ENCODE measurements at places on chromosomes 3 and 15.

- DNase-seq, result no peak
Observed at GRCh38 chr3:71721651-71722157, 3.5 kb downstream of the EIF4E3 start.

DNA sequence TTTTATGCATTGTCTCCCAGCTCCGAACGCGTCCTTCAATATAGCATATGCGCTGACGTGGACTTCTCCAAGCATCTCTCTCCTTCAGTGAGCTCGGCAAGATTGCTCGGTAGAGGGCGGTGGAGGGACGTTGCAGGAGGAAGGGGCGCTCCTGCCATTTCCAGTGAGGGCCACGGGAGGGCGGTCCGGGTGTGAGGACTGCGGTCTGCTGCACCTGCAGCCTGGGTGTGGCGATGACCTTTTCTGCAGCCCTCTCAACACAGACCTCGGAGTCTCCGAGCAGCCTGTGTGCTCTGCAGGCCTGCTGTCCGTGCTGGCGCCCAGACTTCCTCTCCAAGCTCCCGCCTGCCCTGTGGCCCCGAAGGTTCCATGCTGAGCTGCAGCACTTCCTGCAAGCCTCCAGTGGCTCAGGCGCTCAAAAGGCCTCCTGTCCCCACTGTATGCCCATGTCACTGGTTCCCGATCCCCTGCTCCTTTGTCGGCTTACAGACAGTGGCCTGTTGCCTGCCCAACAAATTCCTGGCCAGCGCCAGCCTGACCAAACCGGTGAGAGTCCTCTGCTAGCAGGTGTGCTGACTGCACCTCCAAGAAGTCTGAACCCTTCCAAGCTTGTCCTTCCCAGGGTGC lies 8.9 kb upstream of the RTP3 start:
- peak; percentile 85 for DNase-seq

DNA sequence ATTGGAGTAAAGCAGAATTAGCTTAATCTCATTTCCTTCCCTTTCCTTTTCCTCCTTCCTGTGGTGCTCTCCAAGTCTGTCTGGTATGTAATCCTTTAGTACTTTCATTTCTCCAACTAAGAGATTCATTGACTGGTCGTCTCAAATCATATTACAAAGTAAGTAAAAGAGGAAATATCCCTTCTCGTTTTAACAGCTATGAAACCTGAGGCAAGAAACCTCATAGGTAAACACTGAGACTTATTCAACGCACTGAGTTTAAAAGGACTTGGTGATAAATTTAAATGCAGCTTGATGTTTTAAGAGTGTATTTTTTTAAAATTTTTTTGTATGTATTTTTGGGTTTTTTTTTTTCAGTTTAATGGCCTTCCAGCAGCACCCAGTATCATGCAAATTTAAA lies 117.2 kb upstream of the LRRC3B start:
- DNase-seq, result no peak

- DNase-seq, result peak; percentile 92
Observed at GRCh38 chr3:158801696-158802408, at the start of gene MFSD1. Gene MFSD1, plus strand, starts transcription at chr3:158802054. Its CDS starts 99 bp downstream, at chr3:158802153.

DNA sequence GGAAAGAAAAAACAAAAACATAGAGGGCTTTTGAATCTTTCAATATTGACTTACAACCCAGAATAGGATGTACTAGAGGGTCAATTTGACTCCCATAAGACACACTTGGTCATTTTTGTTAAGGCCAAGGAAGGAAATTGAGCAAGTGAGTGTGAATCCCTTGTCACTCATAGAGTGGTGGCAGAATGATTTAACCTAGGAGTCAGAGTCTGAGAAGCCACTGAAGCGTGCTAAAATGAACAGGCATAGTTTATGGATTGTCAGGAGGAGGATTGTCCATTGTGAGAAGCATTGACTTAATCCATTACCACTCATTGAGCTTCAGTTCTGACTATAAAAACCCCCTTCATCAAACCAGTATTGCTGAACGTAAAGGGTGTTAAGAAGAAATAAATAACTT lies 8.2 kb upstream of the GCSAM start:
- no peak for DNase-seq

- no peak for DNase-seq
Observed at GRCh38 chr15:37217567-37217966, 117.2 kb upstream of the MEIS2 start.

DNA sequence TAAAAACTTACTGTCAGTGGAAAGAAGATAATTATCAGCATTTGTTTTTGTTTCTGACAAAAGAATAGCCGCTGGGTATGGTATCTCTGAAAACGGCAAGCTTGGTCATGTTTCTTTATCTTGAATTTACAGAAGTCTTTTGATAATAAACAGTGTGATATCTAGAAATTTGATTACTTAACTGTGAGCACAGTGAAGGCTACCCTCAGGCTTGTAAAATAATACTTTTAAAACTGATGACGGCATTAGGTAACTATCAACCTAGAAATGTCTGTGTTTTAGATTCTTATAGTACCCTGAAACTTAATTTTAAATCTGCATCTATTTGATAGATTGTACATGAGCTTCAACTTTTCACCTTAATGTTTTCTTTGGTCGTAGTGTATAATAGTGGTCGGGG lies 43.4 kb downstream of the NSUN3 start:
- DNase-seq, result no peak

- peak; percentile 66 for DNase-seq
Observed at GRCh38 chr3:71064291-71064955, 519.1 kb downstream of the FOXP1 start.

DNA sequence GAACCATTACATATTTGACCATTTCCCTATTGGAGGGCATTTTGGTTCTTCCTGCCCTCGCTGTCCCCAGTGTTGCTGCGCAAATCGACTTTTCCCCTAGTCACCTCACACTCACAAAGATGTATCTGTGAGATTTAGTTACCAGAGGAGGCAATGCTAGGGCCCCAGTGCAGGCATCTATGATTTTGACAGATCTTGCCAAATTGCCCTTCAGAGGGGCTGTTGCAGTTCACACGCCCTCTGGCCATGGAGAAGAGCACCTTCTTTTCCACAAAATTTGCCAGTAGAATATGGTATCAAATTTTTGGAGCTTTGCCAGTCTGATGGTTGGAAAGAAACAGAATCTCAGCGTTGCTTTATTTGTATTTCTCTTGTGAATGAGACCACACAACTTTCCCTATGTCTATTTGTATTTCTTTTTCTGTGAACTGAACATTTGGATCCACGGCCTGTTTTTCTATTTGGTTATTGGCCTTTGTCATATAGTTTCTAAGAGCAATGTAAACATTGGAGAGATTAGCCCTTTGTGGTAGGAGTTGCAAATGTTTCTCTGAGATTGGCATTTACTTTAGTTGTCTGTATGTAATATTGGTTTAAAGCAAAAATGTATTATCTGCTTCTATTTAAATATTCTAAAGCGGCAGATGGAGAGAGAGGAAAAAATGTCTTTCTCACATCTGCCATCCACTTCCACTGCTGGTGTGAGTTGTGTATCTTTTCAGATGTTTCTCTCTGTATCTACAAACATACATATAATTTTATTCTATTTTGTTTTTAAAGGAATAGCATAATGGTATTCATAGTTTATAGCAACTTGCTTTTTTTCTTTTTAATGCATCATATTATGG lies 66.1 kb downstream of the DNASE1L3 start:
- no peak for DNase-seq

DNA sequence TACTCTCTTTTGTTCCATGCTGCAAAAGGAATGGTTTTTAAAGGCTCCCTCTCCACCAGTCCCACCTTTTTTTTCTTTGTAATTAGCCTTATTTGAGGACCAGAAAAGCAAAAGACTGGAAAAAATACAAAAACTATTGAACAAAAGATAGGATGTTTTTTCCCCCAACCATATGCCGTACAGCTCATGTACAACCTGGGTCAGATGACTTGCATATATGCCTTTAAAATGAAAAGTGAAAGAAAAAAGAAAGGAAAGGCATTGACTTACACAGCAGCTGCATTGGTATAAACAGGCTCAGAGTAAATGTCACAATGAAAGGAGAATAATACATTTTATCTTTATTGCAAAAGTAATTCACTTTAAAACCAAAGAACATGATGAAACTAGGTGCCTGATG lies 69.5 kb upstream of the CMC1 start:
- no peak for DNase-seq
